ENCODE measurements at places on chromosomes 5 and 9. TPM values are rescaled to one million over a fixed set of nuclear protein-coding genes. Genes with fewer than 3 reads are reported as not detected.

The PCDHGB5 gene
- total RNA-seq: 4.3 TPM

The TEX48 gene
- not detected for total RNA-seq

The CNTNAP3 gene
- total RNA-seq: 2.9 TPM

The PCDHGB4 gene
- 4.2 TPM for total RNA-seq

The LRRTM2 gene
- 1.0 TPM for total RNA-seq

The NFIB gene
- total RNA-seq: 119 TPM

The KIAA0825 gene
- 5.6 TPM for total RNA-seq

The SPINK4 gene
- total RNA-seq: 0.31 TPM

The ACSL6 gene
- 0.62 TPM for total RNA-seq

The SAXO1 gene
- 0.04 TPM for total RNA-seq

The EPB41L4A gene
- total RNA-seq: 7.4 TPM

The PDZD2 gene
- 4.6 TPM for total RNA-seq

The IFT74 gene
- total RNA-seq: 15.1 TPM
